ENCODE measurements at places on chromosomes 16 and 17.
A peak's percentile ranks its signal among the peaks of the same experiment; 100 is the strongest.

GRCh38 chr17:44002141-44002848 lies 2.1 kb upstream of the NAGS start:
- no peak for DNase-seq

DNA sequence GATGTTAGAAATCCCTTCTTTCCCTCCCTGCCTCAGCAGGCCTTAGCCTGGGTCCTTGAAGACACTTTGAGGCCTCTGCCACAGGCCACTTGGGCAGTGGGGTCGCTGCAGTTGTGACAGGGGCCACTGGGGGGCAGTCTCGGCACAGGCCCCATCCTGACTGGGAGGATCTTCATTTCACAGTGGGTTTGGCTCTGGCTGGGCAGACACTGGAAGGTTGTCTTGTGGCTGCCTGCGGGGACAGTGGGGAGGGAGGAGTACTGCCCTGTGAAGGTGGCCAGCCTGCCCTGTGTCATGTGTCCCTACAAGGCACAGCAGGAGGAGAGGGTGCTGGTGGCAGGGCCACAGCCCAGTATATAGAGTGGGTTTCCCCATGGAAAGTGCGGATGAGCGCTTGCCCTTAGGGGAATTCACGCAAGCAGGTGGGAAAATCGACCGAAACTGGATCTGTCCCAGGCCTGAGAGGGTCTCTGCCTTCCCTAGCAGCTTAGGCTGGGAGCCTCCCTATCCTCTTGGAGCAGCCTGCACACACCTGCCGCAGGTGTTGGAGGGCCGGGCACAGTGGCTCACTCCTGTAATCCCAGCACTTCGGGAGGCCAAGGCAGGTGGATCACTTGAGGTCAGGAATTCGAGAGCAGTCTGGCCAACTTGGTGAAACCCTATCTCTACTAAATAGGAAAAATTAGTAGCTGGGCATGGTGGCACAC lies 28.8 kb downstream of the GINS2 start:
- peak; percentile 31 for DNase-seq

GRCh38 chr17:57954397-57955182 lies 622 bp downstream of the CUEDC1 start:
- DNase-seq: peak; percentile 38

GRCh38 chr17:45852535-45853297 lies 8.0 kb downstream of the SPPL2C start:
- no peak for DNase-seq

GRCh38 chr17:34237458-34237857 lies 17.6 kb upstream of the CCL2 start:
- no peak for DNase-seq

DNA sequence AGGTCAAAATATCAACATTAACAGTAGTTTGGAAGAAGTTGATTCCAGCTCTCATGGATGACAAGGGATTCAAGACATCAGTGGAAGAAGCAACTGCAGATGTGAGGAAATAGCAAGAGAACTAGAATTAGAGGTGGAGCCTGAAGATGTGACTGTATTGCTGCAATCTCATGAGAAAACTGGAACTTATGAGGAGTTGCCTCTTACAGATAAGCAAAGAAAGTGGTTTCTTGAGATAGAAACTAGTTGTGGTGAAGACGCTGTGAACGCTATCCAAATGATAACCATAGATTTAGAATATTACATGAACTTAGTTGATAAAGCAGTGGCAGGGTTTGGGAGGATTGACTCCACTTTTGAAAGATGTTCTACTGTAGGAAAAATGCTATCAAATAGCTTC lies 67.8 kb downstream of the GOSR1 start:
- no peak for DNase-seq

GRCh38 chr17:52740006-52740405 lies 581.5 kb upstream of the CA10 start:
- DNase-seq: no peak

Data from NCI-H187 (cell line).